NCI-H69 (cell line): ENCODE measurements at places on chromosomes 12 and 14.

DNA sequence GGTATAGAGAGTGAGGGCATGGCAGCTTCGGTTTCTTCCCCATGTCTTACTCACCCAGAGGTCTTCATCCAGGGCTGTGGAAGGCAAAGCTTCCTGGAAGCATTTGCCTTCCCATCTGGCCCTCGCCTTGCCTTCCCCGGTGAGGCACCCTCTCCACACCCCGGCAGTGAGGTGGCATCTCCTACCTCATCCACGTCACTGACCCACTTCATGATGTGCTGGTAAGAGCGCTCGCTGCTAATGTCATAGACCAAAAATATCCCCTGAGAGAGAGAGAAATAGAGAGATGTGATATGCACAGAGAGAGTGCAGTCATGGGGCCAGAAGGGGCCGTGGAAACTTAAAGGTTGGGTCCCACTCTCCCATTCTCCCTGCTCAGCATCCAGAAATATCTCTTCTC, 8.3 kb upstream of the GPX2 start:
- no peak for DNase-seq

DNA sequence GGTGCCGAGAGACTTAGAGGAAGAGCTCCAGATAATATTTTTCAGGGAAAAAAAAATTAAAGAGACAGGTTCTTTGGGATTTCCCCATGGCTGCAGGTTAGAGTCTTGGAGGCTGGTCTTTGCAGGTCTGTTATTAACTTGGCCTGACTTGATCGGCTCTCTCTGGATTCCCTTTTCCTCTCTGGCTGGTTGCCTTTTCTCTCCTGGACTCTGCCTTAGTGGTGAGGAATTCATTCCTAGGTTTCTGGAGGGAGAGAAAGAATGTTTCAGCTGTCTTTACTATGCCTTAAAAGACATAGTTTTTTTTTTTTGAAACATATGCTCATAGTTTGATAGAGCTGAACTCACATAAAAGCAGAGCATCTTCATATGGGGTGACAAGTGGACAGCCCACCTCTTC, 336.3 kb downstream of the BMP4 start:
- no peak for DNase-seq

- DNase-seq: no peak
Measured at GRCh38 chr12:114669401-114670290, 14.3 kb downstream of the TBX3 start.

DNA sequence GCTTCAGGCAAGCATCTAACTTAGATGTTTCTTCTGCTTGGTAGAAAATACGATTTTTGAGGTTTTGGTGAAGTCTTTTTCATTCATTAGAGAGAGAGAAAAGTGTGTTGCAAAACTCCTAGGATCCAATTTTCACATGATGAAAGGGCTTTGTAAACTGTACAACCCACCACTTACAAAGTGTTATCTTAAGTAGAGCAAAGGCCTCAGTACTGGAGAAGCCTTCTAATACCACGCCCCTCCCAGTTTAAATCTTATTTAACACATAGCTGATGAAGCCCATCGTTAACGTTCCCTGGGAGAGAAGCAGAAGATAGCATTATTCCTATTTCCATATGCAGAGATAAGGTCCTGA, 869 bp downstream of the APOLD1 start:
- DNase-seq: no peak

GRCh38 chr14:54579621-54580020, 12.7 kb downstream of the SAMD4A start:
- no peak for DNase-seq

GRCh38 chr14:75339059-75339458, 60.4 kb downstream of the FOS start:
- DNase-seq: no peak

- DNase-seq: no peak
Measured at GRCh38 chr12:40942326-40942725, 245.8 kb upstream of the PDZRN4 start.

DNA sequence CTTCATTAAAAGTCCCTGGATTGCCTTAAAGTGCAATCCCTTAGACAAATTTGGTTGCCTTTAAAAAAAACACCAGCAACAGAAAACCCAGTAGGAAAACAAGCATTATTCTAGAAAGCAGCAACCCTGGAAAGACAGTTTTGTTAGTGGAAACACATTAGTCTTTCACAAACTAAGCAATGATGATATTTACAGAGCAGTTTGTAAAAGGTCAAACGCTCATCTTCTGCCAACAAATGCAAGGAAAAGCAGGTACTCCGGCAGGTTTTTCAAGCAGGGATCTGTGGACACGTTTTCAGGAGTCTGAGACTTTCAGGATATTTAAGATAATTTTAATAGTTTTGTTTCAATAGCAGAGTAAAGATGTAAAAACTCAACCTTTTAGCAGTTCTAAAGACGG, 202.2 kb downstream of the EXOC5 start:
- peak; percentile 70 for DNase-seq

GRCh38 chr12:129028844-129029243, 175.6 kb downstream of the GLT1D1 start:
- peak; percentile 74 for DNase-seq

- peak; percentile 61 for DNase-seq
Measured at GRCh38 chr14:83697099-83697498, 1832.8 kb upstream of the FLRT2 start.

GRCh38 chr14:92383805-92384204, 60.8 kb downstream of the SLC24A4 start:
- DNase-seq: no peak

DNA sequence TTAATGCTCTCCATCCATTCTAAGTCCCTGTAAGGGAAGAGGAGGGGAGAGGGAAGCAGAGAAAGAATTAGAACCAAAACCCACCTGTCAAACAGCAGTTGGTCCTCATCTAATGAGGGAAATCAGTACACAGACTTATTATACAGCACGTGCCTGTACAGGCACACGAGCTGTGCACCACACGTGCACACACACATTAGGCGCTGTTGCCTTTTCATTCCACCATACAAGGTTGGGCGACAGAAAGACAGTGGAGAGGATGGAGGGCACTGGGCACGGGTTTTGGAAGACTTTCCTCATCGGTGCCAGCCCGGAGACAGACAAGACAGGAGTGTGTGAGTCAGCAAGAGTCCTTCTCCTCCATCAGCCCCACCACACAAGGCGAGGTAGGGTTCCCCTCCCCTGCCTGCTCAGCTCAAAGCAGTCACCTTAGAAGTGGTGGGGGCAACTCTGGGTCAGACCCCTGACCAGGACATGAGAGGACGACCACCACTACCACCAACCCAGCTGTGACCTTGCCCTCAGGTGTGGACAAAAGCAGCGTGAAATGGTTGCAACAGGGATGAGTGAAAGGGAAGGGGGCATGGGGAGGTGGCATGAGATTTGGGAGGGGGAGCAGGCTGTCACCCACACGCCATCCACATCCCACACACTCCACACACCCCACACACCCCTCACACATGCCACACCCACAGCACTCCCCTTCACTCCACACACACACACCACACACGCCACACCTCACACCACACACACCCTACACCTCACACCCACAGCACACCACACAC, 80.7 kb downstream of the ACTN1 start:
- no peak for DNase-seq

DNA sequence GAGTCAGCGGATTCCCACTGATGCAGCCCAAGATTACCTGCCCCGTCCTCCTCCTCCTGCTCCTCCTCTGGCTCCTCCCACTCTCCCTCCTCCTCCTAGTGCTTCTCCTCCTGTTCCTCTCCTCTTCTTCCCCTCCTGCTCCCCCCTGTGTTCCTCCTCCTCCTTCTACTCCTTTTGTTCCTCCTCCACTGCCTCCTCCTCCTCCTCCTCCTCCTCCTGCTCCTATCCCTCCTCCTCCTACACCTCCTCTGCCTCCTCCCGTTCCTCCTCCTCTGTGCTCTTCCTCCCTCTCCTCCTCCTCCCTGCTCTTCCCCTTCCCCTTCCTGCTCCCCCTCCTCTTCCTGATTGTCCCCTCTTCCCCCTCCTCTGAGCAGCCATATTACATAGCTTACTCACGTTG, 141.3 kb downstream of the CACNA1C start:
- peak; percentile 26 for DNase-seq

GRCh38 chr14:104845033-104845666, 19.9 kb upstream of the CEP170B start:
- DNase-seq: no peak

DNA sequence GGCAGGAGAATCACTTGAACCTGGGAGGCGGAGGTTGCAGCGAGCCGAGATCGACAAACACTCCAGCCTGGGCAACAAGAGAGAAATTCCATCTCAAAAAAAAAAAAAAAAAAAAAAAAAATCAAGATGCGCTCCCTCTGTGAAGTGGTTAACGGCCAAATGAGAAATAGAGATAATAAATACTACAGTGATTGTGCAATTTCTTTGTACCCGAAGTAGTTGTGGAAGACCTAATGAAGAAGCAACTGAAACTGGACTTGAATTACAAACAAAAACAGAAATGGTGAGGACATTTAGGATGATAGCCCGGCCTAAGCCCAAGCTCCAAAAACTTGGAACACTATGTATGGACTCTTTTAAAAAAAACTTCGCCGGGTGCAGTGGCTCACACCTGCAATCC, 44.2 kb upstream of the CDK17 start:
- DNase-seq: no peak

DNA sequence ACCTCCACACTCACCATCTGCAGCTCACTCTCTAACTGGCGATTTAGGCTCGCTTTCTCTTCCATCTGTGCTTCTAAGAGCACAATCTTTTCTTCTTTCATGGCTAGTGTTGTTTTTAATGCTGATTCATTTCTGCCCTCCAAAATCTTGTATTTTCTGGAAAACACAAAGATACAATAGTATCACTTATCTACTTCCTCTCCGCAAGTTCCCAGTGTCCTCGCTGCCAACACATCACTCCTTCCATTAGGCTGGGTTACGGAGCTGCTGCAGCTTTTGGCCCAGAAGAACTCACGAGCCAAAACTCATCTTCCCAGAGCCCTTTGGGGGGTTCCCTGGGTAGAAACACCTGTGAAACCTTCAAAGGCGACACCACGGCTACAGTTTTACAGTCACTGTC, 63.8 kb upstream of the GPR68 start:
- DNase-seq: no peak

DNA sequence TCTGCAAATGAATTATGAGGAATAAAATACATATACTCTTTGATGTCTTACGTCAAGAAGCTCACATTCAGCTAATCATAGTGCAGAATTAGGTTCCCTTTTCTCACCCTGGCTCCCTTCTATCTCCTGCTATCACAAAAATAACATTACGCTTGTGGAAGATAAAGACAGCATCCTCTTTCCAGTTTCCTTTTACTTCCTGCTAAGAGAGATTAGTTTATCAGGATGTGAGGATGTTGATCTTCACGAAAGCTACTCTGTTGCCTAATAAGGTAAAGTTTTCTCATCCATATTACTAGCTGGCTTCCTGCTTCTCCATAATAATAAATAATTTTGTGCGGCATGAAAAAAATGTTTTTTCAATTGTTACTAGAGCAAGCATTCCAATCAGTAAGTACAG, 217.7 kb upstream of the DCN start:
- DNase-seq: no peak

- no peak for DNase-seq
Measured at GRCh38 chr12:62724947-62725451, 210.0 kb downstream of the PPM1H start.

DNA sequence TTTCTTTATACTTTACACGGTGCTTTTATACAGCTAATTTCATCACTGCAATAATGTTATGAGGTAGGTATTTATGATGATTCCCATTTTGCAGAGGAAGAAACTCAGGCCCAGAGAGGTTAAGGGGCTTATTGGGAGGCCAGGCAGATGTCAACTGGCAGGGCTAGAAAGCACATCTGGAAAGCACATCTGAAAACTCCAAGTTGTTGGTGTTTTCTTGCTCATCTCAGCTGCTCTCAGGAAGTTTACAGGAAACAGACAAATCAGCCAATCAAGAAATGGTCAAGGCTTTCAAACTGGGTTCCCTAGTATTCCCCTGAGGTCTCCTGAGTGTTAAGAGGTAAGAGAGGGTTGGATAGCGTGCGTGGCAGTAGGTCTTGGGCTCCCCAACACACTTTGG, 124.1 kb upstream of the MED13L start:
- DNase-seq: no peak

- DNase-seq: peak; percentile 70
Measured at GRCh38 chr14:32940066-32940651, 1.5 kb downstream of the NPAS3 start.
